ENCODE measurements at places on chromosomes 11 and 22.

- ATAC-seq: no peak
These were observed at the start of gene MAJIN for GRCh38 chr11:64971421-64972233. TSS of gene MAJIN (minus strand) at chr11:64972108. CDS start at chr11:64959405, 12,703 bp downstream.

DNA sequence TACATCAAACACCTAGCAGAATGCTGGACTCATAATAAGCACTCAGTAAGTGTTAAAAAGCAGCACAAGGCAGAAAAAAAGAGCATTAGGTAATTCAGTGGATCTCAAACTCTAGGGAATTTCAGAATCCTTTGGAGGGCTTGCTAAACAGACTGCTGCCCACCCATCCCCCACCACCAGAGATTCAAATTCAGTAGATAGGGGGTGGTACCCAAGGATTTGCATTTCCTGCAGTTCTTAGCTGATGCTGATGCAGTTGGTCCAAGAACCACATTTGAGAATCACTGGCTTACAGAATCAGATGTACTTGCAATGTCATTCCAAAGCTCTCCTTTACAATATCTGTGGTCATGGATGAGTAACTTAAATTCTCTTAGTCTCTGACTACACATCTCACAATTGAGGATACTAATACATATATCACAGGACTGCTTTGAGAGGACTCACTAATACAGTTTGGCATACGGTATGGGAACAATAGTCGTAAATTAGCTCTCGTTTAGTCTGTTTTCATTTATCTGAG lies 664.5 kb downstream of the KCNA4 start:
- ATAC-seq: no peak

- ATAC-seq: no peak
These were observed at the start of gene PLEKHB1 for GRCh38 chr11:73645972-73646631. TSS of gene PLEKHB1 (plus strand) at chr11:73646581. CDS start at chr11:73646609, 28 bp downstream.

DNA sequence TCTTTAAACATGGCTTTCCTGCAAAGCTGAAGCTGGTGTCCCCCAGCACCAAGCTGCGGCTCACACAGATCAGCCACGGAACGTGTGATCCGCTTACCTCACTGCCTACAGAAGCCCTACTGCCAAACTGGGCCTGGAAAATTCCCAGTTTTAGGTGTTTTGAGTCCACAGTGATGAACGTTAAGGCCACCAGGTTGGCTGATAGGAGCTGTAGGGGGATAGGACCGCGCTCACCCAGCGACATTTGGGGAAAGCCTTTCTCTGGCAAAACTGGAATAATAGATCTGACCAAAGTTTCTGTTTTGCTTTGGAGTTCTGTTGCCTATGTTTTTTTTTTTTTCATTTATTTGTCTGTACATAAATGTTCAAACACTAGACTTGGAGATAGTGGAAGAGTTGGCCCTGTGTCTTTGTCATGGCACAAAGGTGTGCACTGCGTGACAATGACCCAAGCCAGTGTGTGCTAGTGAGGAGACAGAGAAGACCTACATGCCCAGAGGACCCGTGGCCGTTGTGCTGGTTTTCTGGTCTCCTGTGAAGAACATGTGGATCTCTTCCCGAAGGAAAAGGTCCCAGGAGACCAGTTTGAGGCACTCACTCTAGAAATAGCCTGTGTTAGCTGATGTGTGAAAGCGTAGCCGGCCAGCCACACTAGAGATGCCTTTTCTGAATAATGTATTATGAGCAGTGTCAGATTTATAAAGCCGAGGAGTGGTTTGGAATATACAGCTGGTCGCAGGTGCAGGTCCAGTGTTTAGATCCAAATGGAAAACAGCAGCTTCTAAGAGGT lies 15.0 kb downstream of the ASPHD2 start:
- ATAC-seq: no peak

GRCh38 chr22:40867109-40867508 lies 5.2 kb upstream of the DNAJB7 start:
- no peak for ATAC-seq

DNA sequence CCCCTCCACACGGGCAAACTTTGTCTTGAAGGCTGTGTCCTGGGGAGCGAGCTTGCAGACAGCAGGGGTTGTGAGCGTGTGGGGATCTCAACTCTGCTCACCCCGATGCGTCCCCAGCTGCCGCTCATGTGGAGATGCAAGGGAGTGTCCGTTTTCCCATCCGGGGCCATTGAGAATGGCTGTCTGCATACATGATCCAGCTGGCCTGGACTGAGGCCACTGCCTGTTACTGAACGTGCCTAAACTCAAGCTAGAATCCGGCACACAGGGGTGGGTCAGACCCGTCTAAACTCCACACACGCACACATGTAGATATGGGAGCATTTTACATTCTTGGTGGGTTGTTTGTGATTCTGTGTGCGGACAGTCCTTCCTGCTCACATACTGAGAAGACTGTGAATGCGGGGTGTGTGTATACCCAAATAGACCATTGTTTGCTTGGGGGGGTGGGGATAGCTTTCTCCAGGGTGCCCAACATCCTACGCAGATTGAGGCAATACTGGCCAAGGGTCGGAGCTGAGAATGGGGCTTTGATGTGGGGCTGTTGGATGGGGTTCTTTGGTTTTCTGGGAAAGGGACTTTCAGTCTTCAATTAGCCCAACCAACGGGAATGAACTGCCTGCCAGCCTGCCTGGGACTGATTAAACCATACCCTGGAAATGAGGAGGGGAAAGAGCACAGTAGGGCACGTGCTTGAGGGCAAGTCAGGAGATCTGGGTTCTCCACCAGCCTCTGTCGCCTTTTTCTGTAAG lies 60.4 kb downstream of the ST3GAL4 start:
- ATAC-seq: no peak

DNA sequence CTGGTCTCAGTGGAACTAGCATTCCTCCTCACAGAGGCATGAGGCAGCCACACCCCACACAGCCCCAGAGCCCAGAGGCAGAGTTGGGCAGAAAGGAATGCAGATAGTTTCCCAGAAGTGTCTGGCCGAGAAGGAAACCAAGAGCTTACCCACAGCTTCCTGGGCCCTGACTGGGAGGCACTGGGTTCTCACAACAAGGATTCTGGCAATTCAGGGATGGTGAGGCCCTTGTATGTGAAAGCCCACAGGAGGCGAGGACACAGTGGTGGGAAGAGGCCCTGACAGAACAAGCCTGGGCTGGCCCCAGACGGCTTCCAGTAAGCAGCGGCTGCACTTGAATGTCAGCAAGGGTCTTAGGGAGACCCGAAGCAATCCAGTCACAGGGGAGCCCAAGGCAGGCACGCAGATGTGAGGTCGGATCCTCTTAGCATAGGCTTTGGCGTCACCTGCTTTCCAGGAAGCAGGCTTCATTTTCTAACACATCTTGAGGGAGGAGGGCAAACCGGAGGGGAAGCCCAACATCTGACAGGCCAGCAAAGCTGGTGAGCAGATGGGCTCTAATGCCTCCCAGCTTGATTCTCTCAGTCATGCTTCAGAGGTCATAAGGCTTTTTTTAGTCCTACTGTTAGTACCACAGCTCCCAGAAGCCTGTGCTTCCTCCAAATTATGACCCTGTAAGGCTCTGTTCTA lies 78.3 kb upstream of the AKIP1 start:
- peak; percentile 93 for ATAC-seq

GRCh38 chr22:33354928-33355327 lies 296.7 kb upstream of the SYN3 start:
- ATAC-seq: no peak

DNA sequence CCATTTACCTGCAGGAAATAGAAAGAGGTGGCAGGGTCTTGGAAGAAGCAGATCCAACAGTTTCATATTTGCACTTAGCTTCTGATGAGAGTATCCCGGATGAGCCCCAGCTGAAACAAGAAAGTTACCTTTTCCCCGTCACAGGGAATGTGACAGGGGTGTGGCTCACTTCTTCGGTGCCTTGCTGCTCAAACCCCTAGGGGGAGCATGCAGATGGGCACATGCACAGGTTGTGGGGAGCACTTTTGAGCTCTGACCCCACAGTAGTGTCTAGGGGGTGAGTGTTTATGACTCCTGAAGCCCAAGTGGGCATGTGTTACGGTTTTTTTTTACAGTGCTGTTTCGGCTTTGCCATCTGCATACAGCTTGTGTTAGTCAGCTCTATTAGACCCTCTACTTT lies 1221.0 kb downstream of the JRKL start:
- no peak for ATAC-seq

GRCh38 chr22:37126882-37127281 lies 17.4 kb upstream of the TMPRSS6 start:
- ATAC-seq: peak; percentile 41

- peak; percentile 3 for ATAC-seq
These were observed 706 bp downstream of the SF1 start for GRCh38 chr11:64777449-64778222.

- ATAC-seq: peak; percentile 71
These were observed 11.1 kb downstream of the TXN2 start for GRCh38 chr22:36470162-36470993.

GRCh38 chr11:78982473-78982872 lies 407.8 kb upstream of the NARS2 start:
- peak; percentile 94 for ATAC-seq

GRCh38 chr11:27945348-27945747 lies 162.6 kb downstream of the KIF18A start:
- no peak for ATAC-seq

DNA sequence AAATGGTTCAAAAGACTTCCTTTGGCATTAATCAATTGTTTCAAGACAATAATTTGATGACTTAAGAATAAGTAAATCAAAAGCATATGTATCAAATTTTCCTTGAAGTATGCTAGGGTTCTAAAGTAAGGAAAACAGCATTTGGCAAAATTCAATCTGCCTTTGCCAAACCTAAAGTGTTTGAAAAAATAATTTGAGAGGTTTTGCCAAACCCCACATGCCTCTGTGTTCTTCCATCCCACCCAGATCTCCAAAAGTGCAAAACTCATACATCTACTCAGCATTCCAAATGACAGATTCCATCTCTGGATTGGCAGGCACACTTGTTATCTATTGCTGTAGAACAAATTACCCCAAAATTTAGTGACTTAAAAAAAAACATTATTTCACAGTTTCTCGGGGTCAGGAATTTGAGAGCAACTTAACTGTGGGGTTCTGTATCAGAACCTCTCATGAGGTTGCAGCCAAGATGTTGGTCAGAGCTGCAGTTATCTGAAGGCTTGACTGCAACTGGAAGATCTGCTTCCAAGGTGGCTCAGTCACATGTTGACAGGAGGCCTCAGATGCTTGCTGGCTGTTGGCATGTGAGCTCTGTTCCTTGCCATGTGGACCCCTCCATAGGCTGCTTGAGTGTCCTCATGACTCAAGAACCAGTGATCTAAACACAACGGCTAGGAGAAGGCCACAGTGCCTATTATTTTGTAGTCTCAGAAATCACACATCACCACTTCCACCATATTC lies 100.6 kb upstream of the ARHGAP42 start:
- no peak for ATAC-seq

DNA sequence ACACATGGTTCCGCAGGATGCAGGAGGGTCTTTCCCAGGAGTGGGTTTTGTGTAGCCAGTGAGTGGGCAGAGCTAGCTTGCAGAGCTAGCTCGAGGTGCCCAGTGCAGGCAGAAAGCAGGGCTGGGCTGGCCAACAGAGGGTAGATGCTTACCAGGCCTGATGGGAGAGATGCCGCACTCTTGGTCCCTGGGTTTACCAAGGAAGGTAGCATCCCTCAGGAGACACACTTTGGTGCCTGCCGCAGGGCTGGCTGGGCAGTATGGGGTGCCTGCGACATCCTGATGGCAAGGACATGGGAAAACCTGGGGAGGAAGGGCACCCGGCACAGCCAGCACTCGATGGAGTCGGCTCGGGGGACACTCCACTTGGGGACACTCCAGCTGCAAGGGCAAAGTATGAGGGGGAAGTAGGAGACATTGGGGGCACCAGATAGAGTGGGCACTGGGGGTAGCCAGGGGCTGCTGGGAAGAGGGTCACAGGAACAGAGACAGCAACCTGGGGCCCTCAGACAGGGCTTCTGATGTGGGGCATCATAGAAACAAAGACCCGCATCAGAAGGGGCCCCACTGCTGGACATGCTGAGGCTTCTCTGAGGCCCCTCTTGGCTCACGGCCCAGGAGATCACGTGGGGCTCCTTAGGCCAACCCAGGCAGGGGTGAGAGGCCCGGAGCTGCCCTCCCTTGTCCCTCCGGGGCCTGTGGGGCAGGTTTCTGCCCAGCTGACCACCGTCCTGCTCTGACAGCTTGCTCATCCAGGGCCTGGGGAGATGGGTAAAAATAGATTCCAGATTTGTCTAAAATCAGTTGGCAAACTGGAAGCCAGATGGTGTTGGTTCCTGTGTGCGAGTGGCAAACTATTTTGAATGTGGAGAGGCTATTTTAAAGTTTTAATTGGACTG lies 89.8 kb downstream of the MORC2 start:
- ATAC-seq: peak; percentile 15

DNA sequence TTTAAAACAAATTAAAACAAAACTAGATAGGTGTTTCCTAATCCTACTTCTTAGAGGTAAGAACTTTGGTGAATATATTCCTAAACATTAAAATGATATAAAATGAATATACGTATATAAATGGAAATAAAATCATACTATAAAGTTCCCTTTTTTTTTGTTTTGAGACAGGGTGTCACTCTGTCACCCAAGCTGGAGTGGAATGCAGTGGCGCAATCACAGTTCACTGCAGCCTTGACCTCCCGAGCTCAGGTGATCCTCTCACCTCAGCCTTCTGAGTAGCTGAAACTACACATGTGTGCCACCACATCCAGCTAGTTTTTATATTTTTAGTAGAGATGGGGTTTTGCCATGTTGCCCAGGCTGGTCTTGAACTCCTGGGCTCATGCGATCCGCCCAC lies 44.9 kb downstream of the NPAT start:
- ATAC-seq: no peak

DNA sequence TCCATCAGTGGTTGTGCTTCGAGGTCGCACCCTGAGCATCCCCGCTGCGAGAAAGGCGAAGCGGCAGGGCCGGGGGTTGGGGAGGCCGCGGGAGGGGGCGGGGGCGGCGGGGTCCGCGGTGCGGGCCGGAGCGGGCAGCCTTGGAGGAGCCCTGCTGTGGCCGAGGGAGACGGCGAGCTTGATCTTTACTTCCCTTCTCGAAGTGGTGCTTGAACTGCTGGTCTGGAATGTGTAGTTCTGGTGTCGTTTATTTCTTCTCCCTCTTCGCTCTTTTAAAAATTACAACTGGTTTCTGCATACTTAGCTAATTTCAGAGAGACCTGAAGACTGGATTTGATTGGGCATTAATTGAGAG lies 1.1 kb downstream of the APLP2 start:
- peak; percentile 26 for ATAC-seq

- ATAC-seq: no peak
These were observed 140.4 kb downstream of the NAV2 start for GRCh38 chr11:19853016-19853415.

- no peak for ATAC-seq
These were observed 45.9 kb downstream of the MN1 start for GRCh38 chr22:27755521-27756211.

GRCh38 chr11:86140334-86140990 lies 71.6 kb upstream of the PICALM start:
- no peak for ATAC-seq

GRCh38 chr22:35505399-35506258 lies 35.0 kb upstream of the RASD2 start:
- no peak for ATAC-seq

GRCh38 chr11:93614173-93614722 lies 47.2 kb upstream of the CEP295 start:
- peak; percentile 75 for ATAC-seq

DNA sequence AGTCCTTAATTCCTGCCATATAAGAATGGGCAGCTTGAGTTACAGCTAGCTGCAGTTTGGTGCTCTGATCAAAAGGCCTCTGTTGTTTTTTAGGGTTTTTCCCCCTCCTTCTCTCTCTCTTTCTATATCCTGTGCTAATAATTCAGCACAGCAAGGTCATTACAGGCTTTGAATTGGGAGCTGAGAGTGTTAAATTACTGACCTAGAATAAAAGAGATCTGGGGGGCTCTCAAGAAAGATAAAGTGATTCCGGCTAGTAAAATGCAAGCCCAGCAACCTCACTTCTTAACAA lies 84.9 kb downstream of the CSTPP1 start:
- no peak for ATAC-seq
